CD4-positive, alpha-beta memory T cell (primary cell): ENCODE measurements at places on chromosomes 5 and 9. TPM values are rescaled to one million over a fixed set of nuclear protein-coding genes. Genes with fewer than 3 reads are reported as not detected.
A peak's percentile ranks its signal among the peaks of the same experiment; 100 is the strongest.

DNA sequence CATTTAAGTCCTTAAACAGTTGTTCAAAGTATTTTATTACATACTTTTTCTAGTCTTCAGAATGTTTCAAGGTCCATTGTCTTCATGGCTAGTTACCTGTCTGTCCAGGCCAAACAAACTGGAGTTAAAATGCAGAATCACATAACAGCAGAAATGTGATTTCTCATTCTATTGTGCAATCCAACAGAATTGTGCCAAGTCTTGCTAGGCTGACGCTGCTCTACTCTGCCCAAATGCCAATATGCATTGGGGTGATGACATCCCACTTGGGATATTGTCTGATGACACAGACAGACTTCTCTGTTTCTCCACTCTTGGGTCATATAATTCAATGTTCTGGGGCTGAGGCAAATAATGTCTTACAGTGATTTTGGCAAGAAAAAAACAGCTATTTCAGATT, 5.2 kb upstream of the SLC22A5 start:
- H3K27ac ChIP-seq = no peak overlapping the region
- no peaks in the 10 kb centered on the region for H3K27me3 ChIP-seq
- H3K36me3 ChIP-seq = no peaks in the 10 kb centered on the region
- no peak overlapping the region for H3K4me3 ChIP-seq
- DNase-seq = no peak
- H3K4me1 ChIP-seq = peaks cover 6% of the 10 kb centered on the region

DNA sequence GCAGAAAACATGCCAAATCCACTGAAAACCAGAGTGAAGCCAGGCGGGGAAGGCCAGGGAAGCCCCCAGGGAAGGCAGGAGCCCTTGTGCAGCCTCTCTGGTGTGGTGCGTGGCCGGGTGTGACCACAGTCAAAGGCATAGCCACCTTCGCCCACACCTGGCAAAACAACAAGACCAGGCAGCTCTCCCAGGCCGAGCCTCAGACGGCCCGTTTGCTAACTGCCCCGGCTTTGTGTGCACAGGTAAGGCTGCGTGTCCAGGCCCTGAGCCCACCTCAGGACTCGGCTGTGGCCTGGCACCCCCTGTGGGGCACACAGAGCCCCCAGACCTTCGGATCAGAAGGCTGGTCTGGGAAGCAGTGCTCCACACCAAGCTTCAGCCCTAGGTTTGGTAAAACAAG, 6.1 kb downstream of the TMEM250 start:
- H3K36me3 ChIP-seq = peaks cover 14% of the 10 kb centered on the region
- peaks cover 75% of the 10 kb centered on the region for H3K4me1 ChIP-seq
- H3K27me3 ChIP-seq = no peaks in the 10 kb centered on the region
- H3K4me3 ChIP-seq = no peak overlapping the region
- peak overlapping the region; percentile 6 for H3K27ac ChIP-seq
- no peak for DNase-seq

DNA sequence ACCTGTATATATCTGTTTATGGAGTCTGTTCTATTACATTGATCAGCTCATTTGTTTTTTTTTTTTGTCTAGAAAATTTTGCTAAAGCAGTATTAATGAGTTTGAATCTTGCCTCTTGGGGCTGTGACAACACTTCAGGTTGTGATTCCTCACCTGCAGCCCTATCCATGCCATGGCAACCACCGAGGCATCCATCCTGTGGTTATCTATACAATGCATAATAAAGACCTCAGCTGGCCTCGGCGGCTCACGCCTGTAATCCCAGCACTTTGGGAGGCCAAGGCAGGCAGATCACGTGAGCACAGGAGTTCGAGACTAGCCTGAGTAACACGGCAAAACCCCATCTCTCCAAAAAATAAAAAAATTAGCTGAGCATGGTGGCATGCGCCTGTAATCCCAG, 28.1 kb upstream of the PDCD1LG2 start:
- H3K27me3 ChIP-seq = no peaks in the 10 kb centered on the region
- no peaks in the 10 kb centered on the region for H3K4me1 ChIP-seq
- H3K4me3 ChIP-seq = no peak overlapping the region
- no peak for DNase-seq

DNA sequence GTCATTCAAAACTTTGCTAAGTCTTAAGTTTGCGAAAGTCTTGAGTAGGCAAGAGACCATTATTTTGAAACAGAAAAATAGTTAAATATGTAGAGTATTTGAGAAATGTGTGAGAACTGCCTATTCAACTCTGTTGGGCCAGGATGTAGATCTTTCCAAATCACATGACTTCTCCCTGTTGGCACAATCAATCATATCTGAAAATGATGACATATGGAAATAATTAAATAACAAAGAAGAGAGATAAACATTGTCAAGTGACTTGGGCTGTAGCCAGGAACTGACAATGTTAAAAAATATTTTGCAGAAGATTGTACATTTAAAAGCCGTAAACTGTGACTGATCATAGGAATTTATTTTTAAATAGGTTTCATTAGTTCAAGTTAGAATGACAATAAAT, 104.6 kb upstream of the IL6ST start:
- H3K4me1 ChIP-seq = peaks cover 94% of the 10 kb centered on the region
- H3K27ac ChIP-seq = no peak overlapping the region
- H3K36me3 ChIP-seq = no peaks in the 10 kb centered on the region
- H3K27me3 ChIP-seq = no peaks in the 10 kb centered on the region
- H3K4me3 ChIP-seq = no peak overlapping the region

- peak overlapping the region; percentile 54 for H3K4me3 ChIP-seq
- no peaks in the 10 kb centered on the region for H3K36me3 ChIP-seq
- H3K27me3 ChIP-seq = no peaks in the 10 kb centered on the region
- H3K4me1 ChIP-seq = peaks cover 27% of the 10 kb centered on the region
- peak overlapping the region; percentile 68 for H3K27ac ChIP-seq
These were observed 6.4 kb downstream of the TMC1 start for GRCh38 chr9:72527801-72528195.

GRCh38 chr5:154571325-154572035, 93.5 kb upstream of the HAND1 start:
- no peak for DNase-seq
- no peaks in the 10 kb centered on the region for H3K4me1 ChIP-seq
- H3K27me3 ChIP-seq = peaks cover 3% of the 10 kb centered on the region
- no peaks in the 10 kb centered on the region for H3K36me3 ChIP-seq

DNA sequence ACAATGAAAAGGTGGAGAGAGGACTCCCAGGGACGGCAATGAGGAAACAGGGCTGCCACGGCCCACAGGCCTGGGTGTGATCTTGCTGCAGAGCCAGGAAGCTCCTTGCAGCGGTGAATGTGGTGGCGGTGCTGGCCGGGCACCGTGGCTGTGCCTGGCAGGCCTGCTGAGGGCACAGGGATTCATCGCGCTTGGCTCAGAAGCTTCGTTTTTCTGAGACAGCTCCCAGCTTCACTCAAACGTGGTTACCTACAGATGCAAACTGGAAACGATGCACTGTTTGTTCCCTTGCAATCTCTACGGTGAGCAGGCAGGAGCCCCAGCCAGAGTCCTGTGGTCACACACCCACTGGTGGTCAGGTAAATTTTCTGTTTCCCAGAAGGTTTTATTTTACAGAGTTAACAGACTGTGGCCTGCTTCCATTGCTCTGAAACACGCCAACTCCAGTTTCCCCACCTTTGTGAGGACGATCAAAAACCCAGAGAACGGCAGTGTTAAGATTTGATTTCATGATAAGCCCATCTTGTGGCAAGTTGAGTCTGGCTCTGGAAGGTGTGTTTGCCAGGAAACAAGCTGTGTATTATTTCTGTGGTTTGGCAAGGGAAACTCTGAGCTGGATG, 183.9 kb downstream of the AUH start:
- H3K27ac ChIP-seq = no peak overlapping the region
- DNase-seq = no peak
- H3K27me3 ChIP-seq = no peaks in the 10 kb centered on the region
- H3K4me1 ChIP-seq = peaks cover 29% of the 10 kb centered on the region

GRCh38 chr5:96904054-96904931, 28.0 kb downstream of the ERAP2 start:
- peaks cover 69% of the 10 kb centered on the region for H3K36me3 ChIP-seq
- DNase-seq = no peak
- no peaks in the 10 kb centered on the region for H3K27me3 ChIP-seq
- no peaks in the 10 kb centered on the region for H3K4me1 ChIP-seq
- no peak overlapping the region for H3K4me3 ChIP-seq

GRCh38 chr5:155772009-155772662, 554.8 kb upstream of the SGCD start:
- H3K4me1 ChIP-seq = peaks cover under 1% of the 10 kb centered on the region
- no peaks in the 10 kb centered on the region for H3K36me3 ChIP-seq
- H3K4me3 ChIP-seq = no peak overlapping the region
- no peaks in the 10 kb centered on the region for H3K27me3 ChIP-seq

GRCh38 chr9:130713286-130713960, 19.8 kb downstream of the EXOSC2 start:
- no peaks in the 10 kb centered on the region for H3K27me3 ChIP-seq
- H3K27ac ChIP-seq = peak overlapping the region; percentile 97
- H3K4me3 ChIP-seq = peak overlapping the region; percentile 88

DNA sequence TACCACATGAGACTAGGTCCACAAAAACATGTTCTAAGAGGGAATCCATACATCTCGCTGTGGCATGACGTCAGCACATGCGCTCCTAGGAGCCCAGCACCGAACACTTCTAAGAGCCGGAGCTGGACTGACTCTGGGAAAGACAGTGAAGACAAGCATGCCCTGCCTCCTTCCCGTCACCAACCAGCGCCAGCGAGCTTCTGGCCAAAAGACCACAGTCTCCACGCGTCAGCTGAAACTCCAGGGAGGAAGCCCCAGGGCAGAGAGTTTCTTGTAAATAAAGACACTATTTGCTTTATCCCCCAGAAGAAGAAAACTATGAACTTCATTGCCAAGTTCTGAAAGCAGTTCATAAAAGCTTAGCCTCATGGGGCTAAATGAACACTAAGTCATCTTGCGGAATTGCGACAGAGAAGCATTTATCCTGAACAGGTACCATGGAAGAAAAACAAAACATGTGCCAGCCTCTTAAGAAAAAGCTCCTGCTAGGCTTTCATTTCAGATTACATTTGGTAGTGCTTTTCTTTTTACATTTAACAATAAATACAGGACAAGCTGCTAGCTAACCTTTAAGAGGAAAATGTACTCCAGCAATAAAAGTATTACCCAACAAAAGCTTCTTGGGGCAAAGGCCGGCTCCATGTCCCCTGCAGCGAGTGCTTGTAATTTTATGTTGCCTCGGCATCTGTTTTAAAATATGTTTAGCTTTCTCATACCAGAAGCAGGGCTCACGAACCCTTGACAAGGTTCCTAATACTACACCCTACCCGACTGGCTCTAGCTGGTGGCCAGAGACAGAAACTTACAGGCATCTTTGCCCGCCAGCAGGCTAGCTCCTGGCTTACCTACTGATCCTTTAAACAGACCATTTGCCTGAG, 96.5 kb downstream of the PRRT1B start:
- DNase-seq = no peak
- H3K36me3 ChIP-seq = peaks cover 57% of the 10 kb centered on the region
- peaks cover 38% of the 10 kb centered on the region for H3K4me1 ChIP-seq
- H3K27me3 ChIP-seq = no peaks in the 10 kb centered on the region

DNA sequence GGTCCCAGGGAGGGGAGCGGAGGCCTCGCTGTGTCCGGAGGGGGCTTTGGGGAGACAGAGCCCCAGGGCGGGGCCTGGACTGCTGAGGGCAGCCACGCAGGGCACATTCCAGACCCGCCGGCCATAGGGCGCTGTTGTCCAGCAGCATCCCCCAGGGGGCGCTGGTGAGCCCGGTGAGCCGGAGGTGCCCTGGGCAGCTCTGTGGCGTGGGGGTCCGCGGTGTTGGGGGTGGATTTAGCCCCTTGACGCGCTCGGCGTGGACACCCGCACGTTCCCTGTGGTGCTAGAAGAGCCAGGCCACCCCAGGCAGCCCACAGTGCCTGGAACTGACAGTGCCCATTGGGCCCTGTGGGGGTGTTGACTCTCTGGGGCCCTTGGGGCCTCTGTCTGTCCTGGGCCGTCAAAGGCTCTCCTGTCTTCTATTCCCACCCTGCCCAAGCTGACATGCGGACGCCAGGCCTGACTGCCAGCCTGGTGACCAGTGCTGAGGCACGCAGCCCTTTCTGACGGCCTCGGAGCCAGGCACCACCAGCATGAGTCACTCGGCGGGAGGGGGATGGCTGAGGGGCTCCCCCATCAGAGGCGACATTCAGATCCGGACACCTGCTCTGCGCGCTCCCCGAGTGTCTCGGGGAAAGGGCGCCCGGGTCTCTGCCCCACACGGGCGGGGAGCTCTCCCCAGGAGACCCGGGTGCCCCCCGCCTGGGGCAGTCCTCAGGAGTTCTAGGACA, 23.9 kb downstream of the TPPP start:
- peaks cover 29% of the 10 kb centered on the region for H3K4me1 ChIP-seq
- no peak overlapping the region for H3K27ac ChIP-seq
- H3K27me3 ChIP-seq = no peaks in the 10 kb centered on the region
- DNase-seq = peak; percentile 39

GRCh38 chr5:111680737-111681413, 76.1 kb downstream of the NREP start:
- no peaks in the 10 kb centered on the region for H3K36me3 ChIP-seq
- no peak for DNase-seq
- H3K27me3 ChIP-seq = no peaks in the 10 kb centered on the region
- H3K4me1 ChIP-seq = no peaks in the 10 kb centered on the region
- H3K4me3 ChIP-seq = no peak overlapping the region
- H3K27ac ChIP-seq = no peak overlapping the region

GRCh38 chr5:68290260-68290674, 74.7 kb downstream of the PIK3R1 start:
- peaks cover 68% of the 10 kb centered on the region for H3K4me1 ChIP-seq
- H3K36me3 ChIP-seq = peaks cover 30% of the 10 kb centered on the region
- no peak for DNase-seq
- no peaks in the 10 kb centered on the region for H3K27me3 ChIP-seq
- no peak overlapping the region for H3K27ac ChIP-seq

GRCh38 chr5:60754495-60754894, 54.5 kb upstream of the DEPDC1B start:
- H3K27ac ChIP-seq = no peak overlapping the region
- no peaks in the 10 kb centered on the region for H3K27me3 ChIP-seq
- DNase-seq = no peak
- H3K4me3 ChIP-seq = no peak overlapping the region
- H3K4me1 ChIP-seq = no peaks in the 10 kb centered on the region

- no peaks in the 10 kb centered on the region for H3K27me3 ChIP-seq
- no peak overlapping the region for H3K4me3 ChIP-seq
- H3K27ac ChIP-seq = no peak overlapping the region
- no peak for DNase-seq
These were observed 127.6 kb upstream of the SLC25A48 start for GRCh38 chr5:135706893-135707292.

- peaks cover 77% of the 10 kb centered on the region for H3K4me1 ChIP-seq
- no peak for DNase-seq
- H3K27ac ChIP-seq = peak overlapping the region; percentile 72
- no peaks in the 10 kb centered on the region for H3K36me3 ChIP-seq
- H3K27me3 ChIP-seq = no peaks in the 10 kb centered on the region
These were observed 662 bp downstream of the SUSD3 start for GRCh38 chr9:93059011-93059714.

GAS1 gene
- 0.27 TPM for polyA plus RNA-seq

STRBP gene
- 21.5 TPM for polyA plus RNA-seq

CD72 gene
- 1.4 TPM for polyA plus RNA-seq

SPINK7 gene
- polyA plus RNA-seq = not detected

SLC30A5 gene
- 35.6 TPM for polyA plus RNA-seq

EIF4E1B gene
- polyA plus RNA-seq = not detected

ZCCHC7 gene
- polyA plus RNA-seq = 30.1 TPM

PCDHGA11 gene
- not detected for polyA plus RNA-seq
